ENCODE measurements at places on chromosomes 11 and 22.
A peak's percentile ranks its signal among the peaks of the same experiment; 100 is the strongest.

DNA sequence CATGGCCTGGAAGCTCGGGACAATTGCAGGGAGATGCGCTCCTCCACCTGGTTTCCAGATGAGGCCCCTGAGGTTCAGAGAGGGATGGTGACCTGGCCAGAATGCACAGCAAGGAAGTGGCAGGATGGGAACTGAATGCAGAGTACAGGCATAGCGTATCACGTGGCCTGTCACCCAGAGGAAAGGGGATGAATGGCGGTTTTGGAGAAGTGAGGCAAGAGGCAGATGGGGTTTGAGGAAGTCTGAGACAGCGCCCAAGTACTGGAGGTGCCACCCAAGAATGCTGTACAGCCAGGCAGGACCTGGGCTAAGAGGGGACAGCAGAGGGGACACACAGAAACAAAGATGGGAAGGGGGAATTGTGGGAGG, 4.9 kb downstream of the RAB3IL1 start:
- DNase-seq = no peak

GRCh38 chr11:122405547-122406341, 249.8 kb upstream of the UBASH3B start:
- no peak for DNase-seq

- DNase-seq = no peak
These were observed 15.4 kb upstream of the GDPD4 start for GRCh38 chr11:77316733-77317342.

GRCh38 chr11:26997378-26997777, 3.5 kb downstream of the FIBIN start:
- no peak for DNase-seq

GRCh38 chr22:36135306-36135980, 25.1 kb downstream of the APOL3 start:
- no peak for DNase-seq

DNA sequence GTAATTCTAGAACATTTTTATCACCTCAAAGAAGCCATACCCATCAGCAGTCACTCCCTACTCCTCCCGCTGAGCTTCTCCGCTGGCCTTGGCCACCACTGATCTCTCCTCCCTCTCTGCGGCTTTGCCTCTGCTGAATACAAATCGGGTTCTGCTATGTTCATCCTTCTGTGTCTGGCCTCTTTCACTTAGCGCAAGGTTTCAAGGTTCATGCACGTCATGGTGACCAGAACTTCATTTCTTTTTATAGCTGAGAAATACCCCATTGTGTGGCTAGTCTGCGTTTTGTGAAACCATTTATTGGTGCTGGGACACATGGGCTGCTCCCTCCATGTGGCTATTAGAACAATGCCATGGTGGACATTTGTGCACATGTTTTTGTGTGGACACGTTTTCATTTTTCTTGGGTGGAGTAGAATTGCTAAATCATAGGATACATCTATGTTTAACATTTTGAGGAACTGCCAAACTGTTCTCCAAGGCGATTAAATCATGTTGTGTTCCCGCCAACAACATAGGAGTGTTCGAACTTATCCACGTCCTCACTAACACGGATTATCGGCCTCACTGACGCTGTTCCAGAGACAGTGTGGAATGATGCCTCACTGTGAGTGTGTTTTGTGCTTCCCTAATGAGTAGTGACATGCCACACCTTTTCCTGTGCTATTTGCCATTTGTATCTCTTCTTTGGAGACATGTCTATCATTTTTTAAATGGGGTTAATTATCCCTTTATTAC, 24.2 kb upstream of the KRTAP5-6 start:
- no peak for DNase-seq

- DNase-seq = no peak
These were observed 9.2 kb downstream of the EXT2 start for GRCh38 chr11:44104481-44105294.

DNA sequence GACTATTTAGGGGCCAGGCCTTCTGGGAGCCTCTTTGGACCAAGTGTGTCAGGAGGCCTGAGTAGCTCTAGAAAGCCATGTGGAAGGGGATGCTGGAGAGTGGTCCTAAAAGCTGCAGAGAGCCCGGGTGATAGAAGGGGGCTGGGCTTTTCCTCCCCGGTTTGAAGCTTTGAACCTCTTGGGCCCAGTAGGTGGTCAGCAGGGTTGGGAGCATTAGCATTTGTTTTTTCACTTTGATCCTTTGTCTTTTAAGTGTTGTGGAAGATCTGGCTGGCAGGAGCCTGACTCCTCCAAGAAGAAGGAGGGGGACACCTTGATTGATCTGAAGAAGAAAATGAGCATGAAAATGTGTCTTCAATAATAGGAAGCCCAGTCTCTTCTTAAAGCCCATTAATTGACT, 596.6 kb downstream of the INSC start:
- DNase-seq = no peak

DNA sequence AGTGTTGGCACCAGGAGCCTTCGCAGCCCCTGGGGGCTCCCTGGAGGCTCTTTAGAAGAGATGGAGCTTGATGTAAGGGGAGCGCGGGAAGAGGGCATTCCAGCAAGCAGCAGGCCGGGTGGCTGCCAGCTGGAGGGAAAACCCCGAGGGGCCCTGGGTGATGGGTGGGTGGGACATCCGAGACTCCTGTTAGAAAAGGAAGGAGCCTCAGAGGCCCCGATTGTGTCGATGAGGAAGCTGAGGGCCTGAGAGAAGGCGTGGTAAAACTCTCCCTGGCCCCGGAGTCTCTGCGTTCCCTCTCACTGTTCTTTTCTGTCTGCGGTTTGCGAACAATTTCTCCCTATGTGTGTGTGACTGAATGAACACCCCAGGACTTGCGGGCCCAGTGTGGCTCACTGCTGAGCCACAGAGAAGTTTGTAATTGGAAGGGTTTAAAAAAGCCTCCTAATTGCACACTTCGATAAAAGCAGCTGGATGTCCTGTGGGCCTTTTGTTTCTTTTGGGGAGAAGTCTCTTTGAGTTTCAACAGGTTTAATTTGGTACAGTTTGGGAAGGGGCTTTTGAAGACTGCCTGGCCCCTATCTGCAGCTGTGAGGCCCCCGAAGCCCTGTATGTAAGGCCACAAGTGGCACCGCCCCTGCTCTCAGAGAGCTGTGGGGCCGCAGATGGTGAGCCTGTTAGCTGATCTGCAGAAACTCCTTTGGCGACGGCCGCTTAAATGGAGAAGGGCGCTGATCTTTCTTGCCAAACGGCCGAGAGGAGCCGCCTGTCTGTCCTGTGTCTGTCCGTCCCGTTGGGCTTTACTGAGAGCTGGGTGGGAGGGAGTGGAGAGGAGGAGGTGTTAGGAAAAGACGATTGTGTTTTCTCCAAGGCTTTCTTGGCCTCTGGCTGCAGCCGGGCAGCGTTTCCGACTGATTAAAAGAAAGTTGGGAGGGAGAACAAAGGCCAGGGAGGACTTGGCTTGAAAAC, 2.0 kb downstream of the FBLN1 start:
- DNase-seq = peak; percentile 85

GRCh38 chr22:44625981-44626687, 75.9 kb upstream of the PRR5 start:
- DNase-seq = peak; percentile 44

DNA sequence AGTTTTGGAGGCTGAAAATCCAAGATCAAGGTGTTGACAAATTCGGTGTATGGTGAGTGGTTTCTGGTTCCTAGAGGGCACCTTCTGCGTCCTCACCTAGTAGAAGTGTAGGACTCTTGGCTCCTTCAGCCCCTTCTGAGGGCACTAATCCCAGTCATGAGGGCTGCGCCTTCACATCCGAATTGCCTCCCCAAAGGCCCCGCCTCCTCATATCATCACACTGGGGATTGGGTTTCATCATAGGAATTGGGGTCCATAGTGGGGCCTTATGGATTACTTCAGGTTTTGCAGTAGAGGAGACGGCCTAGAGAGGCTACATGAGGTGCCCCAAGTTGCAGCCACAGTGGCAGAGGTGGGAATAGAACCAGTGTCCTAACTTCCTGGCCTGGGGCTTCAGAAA, 87.1 kb downstream of the CEP164 start:
- DNase-seq = no peak

DNA sequence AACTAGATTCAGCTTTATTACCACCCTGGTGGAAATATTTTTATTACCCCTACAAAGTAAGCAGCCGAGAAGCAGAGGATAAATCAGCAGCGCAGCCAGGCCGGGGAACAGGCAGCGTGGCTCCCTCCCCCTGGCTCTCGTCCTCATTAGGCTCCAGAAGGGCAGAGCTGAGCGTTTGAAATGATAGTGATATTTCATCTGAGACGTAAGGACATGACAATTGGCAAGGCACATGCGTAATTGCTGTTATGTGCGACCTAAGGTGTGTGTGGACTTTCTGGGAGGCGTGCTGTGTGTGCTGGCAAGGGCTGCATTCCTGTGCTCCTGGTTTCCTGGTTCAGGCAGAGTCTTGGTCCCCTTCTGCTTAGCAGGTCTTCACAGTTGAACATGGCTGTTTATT, 247.8 kb downstream of the TBC1D22A start:
- DNase-seq = no peak

DNA sequence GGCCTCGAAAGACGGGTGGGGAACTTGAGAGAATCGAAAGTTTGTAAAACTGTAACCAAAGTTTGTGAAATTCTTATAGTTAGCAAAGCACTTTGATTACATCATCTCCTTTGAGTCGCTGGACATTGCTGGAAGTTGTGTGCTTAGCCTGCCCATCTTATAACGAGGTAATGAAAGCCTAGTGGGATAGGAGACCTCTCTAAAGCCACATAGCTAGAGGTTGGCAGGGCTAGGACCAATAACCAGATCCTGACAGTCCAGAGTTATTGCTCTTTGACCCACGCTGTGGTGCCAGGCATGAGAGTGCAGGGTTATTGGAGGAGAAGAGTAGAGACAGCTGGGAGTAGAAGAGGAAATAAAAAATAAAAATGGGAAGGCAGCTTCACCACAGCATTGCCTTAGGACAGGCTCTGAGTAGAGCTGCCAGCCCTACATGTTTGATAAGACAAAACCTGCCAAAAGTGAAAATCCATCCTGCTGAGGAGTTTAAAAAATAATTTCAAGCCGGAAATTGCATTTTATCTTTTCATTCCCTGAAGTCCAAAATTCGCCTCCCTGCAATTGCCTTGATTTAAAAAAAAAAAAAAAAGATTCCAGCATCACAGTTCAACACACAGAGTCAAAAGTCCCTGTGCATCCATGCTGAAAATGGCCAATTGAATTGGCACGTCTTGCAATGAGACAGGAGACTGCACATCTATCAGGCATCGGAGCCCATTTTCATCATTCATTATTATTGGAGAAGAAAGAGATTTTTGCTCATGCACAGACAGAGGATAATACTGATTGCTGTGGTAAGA, 225.5 kb upstream of the POU2AF2 start:
- no peak for DNase-seq

DNA sequence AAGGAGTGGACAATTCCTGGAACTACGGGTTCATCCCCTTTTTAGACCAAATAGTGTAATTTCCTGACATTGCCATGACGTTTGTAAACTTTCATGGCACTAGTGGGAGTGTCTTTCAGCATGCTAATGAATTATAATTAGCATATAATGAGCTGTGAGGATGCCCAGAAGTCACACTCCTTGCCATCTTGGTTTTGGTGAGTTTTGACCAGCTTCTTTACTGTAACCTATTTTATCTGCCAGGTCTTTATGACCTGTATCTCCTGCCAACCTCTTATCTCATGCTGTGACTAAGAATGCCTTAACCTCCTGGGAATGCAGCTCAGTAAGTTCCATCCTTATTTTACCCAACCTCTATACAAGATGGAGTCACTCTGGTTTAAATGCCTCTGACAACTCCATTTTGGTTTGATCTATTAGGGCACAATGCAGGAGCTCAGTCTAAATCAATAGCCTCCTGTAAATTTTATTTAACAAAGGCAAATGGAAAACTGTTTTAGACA, 20.7 kb downstream of the OR10A6 start:
- no peak for DNase-seq

- DNase-seq = peak; percentile 87
These were observed 766 bp upstream of the CAPRIN1 start for GRCh38 chr11:34050581-34051348.

- DNase-seq = no peak
These were observed 24.3 kb downstream of the PDGFB start for GRCh38 chr22:39220450-39220849.

- no peak for DNase-seq
These were observed 26.8 kb downstream of the MCM5 start for GRCh38 chr22:35426801-35427140.

DNA sequence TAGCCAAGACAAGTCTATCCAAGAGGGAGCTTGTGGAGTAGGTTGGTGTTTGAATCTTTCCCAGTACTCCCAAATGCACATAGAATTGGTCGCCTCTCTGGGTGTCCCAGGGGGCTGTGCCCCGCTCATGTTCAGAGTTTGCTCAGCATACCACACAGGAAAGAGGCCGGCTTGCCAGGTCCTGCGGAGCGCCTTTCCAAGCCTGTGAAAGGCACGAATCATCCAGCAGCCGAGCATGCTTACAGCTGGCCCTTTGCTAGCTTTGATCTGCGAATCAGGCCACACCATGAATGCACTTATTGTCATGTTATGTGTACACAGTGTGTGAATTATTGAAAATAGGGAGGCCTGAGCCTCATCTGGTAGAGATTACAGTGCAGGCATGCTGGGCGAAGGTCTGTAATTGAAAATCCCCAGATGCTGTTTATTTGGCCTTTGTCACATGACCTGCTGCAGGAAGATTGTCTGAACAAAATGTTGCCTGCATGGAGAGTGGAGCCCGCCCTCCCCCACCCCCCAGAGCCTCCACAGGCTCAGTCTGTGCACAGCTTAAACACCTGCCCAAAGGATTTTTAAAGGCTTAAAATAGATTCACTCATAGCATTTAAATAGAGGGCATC, 163.3 kb upstream of the RASSF10 start:
- DNase-seq = peak; percentile 64

DNA sequence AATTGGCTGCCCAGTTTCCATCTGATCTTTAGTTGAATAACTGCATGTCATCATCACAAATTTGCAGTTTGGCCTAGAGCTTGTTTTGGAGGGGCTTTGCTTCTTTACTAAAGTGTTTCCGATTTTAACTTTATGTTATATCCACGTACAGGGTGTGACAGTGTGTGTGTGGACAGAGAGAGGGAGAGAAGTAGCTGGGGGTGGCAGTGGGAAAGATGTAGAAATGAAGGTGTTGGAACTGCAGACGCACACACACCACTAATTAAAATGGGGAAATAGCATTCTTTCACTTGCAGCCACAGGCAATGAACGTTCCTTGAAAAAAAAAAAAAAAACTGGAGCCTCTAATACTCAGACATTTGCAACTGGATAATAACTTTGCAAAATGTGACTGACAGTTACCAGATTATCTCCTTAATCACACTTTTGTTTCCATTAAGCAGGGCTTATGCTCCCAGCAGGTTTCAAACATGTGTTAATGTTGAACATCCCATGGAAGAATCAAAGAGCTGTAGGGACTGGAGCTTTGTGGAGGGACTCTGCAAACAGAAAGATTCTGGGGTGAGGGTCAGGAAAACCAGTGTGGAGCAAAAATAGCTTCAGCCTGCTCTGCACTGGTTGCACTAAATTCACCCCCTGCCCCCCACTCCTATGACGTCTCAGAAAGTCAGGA, 238.1 kb upstream of the TENM4 start:
- DNase-seq = no peak

- peak; percentile 12 for DNase-seq
These were observed 25.5 kb upstream of the YPEL1 start for GRCh38 chr22:21761086-21761485.

- no peak for DNase-seq
These were observed 648 bp upstream of the IL18BP start for GRCh38 chr11:71998061-71998460.

GRCh38 chr11:28822576-28822975, 714.4 kb downstream of the METTL15 start:
- peak; percentile 59 for DNase-seq

GRCh38 chr22:36644333-36644757, 59.2 kb downstream of the CACNG2 start:
- DNase-seq = peak; percentile 88
